ENCODE measurements at places on chromosomes 11 and 22.
A peak's percentile ranks its signal among the peaks of the same experiment; 100 is the strongest.

- no peak for DNase-seq
Observed at GRCh38 chr11:117313091-117313490, 3.0 kb downstream of the BACE1 start.

GRCh38 chr22:50030297-50031188 is 18.0 kb upstream of the IL17REL start:
- peak; percentile 55 for DNase-seq

DNA sequence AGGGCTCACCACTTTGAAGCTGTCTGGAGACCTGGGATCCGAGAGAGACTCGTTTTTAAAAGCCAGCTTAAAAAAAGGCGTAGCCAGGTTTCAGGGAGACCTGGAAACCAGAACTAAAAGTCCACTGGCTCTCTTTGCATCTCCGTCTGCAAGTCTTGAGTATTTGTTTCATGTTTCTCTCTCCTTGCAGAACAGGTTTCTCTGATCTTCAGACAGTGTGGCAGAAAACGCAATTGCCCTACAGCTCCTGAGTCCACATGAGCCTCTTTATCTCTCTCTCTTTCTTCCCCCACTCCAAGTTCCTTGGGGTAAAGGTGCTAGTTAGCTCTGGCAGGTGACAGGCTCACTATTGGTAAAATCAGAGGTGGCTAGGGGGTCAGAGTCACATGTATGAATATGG is 67.0 kb upstream of the AMPD3 start:
- no peak for DNase-seq

DNA sequence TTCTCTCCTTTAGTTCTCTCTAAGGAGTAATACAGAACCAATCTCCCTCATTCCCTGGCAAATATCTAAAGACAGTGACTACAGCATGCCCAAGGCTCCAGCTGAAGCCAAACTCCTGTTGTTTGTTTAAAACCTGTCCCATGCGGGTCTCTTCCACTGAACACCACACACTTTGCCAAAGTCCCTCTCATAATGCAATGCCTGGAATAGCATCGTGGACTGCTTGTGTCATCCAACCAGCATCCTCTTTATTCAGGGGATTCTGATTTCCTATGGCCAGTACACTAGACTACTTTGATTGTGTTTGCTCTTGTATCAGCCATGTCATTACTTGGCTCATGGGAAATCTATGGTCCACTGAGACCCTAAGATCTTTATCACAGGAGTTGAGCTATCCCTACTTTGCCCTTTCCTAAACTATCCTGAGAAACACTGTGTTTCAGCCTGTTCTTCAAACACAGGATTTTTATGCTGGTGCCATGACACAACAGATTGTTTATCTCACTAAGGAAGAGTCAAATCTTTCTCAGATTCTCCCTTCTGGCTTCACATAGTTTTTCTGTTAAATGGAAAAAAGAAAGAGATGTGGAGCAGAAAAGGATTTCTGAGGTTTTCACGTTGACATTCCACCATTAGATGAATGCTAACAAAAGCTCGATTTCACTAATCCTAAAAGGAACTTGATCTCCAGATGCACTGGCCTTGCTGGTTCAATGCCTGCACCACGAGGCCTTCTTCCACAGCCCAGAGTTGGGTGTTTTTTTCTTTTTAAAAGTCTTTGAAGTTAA is 15.9 kb upstream of the IRAG1 start:
- DNase-seq = no peak

DNA sequence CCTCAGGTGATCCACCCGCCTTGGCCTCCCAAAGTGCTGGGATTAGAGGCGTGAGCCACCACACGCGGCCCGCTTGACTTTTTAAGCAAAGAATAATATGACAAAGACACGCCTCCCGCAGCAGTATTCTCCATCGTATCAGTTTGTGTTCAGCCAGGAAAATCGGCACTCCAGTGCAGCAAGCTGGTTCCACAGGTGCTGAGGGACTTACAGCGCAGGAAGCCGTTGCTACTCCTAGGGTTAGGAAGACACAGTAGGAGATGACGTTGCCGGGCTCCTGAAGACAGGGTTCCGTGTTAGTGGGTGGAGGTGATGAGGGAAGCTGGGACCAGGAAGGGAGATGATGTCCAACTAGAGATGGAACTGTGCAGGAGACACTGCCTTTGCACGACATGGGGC is 65.8 kb upstream of the CECR2 start:
- DNase-seq = no peak

DNA sequence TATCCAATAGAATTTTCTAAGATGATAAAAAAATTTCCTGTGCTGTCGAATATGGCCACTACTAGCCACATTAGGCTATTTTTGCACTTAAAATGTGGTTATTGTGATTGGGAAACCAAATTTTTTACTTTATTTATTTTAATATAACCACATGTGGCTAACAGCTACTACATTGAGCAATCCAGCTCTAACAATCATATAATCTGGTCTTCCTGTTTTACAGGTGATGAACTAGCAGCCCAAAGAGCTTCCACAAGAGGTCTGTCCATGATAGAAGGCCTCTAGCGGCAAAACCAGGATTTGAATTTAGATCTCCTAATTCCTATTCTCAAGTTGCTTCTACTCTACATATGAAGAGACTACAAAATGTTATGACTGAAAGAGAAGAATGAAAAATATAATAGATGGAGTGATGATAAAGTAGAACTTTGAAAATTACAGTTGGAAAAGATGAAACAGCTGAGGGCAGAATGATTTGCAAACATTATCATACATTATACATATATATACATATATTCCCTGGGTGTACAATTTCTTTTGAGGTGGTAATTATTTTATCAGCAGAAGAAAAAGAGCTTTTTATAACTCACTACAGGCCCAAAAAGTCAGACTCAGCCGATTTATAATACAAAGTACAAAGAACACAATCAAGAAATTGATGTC is 363.5 kb upstream of the PITPNB start:
- DNase-seq = no peak

DNA sequence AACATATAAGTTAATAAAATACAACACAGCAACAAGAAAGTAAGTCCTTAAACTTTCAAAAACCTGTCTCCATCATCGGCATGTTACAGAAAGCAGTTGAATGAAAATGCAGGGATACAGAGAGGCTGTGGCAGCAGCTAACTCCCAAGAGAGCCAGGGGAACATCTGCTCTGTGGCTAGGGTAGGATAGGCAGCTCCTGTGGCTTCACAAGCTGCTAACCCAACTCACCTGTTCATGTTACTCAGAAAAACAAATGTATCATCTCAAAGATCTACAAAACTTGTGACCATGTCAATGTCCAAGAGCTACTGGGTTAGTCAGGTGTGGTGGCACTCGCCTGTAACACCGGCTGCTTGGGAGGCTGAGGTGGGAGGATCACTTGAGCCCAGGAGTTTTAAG is 15.2 kb upstream of the PLAAT3 start:
- no peak for DNase-seq

DNA sequence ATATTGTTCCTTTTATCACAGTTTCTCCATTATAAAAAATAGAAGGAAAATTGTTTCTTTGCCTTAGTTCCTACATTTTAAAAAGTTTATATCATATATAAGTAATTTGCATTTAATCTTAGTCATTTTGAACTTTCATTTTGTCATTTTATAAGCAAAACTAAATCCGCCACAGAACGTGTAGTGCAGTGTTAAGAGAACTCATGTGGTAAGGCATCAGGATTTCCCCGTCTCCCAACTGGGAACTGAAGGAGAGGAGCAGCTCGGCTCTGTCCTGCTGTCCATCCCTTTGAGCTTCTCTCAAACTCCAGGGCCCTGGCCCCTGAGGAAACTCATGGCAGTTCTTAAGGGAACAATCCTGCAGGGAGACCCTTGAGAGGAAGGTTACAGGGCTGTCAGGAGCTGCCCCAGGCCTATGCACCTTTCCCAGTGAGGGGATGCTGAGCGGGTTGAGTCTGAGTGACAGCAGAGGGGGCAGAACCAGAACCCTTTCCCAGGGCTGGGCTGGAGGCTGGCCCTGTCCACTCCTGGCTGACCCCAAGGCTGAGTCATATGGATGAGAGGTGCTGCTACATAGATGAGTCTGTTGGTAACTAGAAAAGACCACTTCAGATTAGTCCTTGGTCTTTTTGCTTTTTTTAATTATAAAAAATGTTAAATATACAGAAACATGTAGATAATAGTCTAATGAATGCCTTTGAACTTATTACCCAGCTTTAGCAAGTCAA is 333.1 kb downstream of the TBC1D22A start:
- DNase-seq = no peak

DNA sequence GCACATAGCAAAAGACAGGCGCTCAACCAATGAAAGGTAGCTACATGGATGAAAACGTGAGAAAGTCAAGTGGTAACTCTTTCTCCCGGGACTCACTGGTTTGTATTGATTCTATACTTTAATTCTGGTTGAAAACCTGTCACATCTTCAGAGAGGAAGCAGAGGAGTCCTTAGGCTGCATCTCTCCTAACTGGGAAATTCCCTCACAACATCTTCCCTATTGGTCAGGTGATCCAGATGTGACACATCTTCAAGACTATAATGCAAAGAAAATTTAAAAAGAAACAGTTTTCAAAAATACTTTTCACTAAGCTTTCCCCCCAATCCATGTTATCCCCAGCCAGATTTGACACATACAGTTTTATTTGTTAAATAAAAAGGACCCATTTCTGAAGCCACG is 62.7 kb upstream of the RCN1 start:
- DNase-seq = no peak

DNA sequence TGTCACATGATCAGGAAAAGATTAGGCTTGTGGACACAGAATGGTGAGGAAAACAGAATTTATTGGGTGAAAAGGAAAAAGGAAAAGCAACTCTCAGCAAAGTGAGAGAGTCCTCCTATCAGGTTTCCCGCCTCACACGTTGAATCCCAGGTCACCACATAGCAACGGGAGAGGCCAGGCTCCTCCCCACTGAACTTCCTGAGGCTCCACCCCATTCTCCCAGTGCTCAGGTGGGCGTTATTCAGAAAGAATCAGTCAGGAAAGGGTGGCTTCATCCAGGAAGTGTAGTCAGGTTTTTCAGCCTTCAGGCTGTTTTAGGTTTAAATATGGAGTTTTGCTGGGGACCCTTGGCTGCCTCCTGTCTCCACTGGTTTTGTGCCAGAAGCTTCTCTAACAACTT is 66.9 kb downstream of the SPON1 start:
- DNase-seq = no peak

GRCh38 chr11:8327761-8328192 is 64.1 kb upstream of the LMO1 start:
- no peak for DNase-seq

GRCh38 chr11:66112601-66113499 is 42.8 kb downstream of the PACS1 start:
- DNase-seq = no peak

- DNase-seq = no peak
Observed at GRCh38 chr22:22210375-22210774, 34.2 kb upstream of the VPREB1 start.

- no peak for DNase-seq
Observed at GRCh38 chr11:79039122-79039521, 401.7 kb downstream of the TENM4 start.

DNA sequence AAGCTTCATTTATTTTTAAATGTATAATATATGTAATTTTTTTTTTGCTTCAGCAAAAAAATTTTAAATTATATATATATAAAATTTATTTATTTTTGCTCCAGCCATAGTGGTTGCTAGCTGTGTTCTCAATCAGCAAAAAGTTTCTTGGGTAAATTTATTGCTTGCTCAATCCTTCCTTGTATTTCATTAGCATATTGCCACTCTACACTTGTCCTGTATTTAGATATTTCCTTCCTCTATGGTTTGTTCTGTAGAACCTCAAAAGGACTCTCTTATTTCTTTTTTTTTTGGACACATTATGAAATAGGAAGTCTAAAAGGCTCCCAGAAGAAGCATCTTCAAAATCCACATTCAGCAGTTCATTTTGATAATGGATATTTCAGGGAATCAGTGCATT is 2.3 kb downstream of the PTPRJ start:
- no peak for DNase-seq

GRCh38 chr11:108596701-108597100 is 3.1 kb upstream of the EXPH5 start:
- no peak for DNase-seq

- no peak for DNase-seq
Observed at GRCh38 chr11:44407211-44407996, 97.5 kb upstream of the ALX4 start.

Measured in NCI-H1930 (cell line).